Activated T-cell treated with anti-CD3 and anti-CD28 coated beads, Interleukin-2, amount 50 U/mL, for 48 hours (primary cell): ENCODE measurements at places on chromosomes 1 and 21.

DNA sequence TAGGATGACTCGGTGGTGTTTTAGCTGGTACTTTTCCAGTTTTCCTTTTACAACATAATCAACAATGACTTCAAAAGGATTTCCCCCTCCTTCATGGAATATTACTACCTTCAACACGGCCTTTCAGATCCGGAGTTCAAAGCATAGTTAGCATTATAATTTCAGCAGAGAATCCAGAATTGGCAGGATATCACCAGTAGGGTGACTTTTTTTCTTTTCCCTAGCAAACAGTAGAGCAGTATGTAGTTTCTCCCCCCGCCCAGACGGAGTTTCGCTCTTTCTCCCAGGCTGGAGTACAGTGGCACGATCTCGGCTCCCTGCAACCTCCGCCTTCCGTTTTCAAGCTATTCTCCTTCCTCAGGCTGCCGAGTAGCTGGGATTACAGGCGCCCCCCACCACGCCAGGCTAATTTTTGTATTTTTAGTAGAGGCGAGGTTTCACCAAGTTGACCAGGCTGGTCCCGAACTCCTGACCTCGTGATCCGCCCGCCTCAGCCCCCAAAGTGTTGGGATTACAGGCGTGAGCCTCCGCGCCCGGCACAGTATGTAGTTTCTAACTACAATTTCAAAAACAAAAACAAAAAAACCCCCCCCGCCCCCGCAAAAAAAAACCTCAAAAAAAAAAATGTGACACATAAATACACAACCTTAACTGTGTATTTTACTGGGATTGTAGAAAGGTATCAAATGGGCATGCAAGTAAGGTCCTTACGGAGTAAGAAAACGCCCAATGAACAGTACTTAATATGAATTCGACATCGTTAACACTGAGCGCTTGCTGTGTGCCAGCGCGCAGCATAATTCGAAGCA lies 1.5 kb upstream of the COX20 start:
- DNase-seq, result peak; percentile 63

DNA sequence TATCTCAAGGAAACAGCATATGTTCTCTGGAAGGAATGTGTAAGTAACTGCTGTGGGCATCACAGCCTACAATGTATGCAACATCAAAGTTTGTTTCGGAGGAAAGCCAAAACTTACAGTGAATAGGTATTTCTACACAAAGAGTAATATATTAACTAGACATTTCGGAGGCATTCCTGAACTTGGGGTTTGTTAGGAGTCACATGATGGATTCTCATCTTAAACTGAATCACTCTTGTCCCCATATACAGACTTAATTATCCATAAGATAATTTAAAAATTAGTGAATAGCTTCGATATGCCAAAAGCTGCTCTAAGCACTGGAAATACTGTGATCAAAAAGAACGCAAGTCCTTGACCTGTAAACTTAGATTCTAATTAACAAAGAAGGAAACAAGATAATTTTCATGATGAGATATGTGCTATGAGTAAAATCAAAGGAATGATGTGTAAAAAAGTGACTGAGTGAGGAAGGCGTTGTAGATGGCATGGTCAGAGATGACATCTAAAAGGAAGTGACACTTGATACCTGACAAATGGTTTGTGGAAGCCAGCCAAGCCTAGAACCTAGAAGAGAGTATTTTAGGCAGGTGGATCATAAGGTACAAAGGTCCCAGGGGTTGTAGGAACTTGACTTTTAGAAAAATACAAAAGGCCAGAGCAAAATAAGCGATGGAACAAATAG lies 273.1 kb downstream of the MRPL39 start:
- no peak for DNase-seq

- no peak for DNase-seq
Observed at GRCh38 chr1:2532485-2533160, 2.6 kb upstream of the HES5 start.

DNA sequence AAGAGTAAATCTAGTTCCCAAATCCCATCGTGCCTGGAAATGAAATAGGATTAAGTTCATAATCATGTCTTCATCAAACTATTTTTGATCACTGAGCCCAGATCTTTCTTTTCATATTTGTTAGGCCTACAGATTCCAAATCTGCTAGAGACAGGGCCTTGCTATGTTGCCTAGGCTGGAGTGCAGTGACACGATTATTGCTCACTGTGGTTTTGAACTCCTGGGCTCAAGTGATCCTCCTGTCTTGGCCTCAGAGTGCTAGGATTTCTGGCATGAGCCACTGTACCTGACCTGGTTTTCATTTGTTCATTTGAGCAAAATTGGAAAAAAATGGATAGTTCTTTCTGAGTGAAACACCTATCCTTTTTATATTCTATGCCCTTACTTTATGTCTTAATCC lies 28.0 kb upstream of the DIPK1A start:
- DNase-seq, result no peak

DNA sequence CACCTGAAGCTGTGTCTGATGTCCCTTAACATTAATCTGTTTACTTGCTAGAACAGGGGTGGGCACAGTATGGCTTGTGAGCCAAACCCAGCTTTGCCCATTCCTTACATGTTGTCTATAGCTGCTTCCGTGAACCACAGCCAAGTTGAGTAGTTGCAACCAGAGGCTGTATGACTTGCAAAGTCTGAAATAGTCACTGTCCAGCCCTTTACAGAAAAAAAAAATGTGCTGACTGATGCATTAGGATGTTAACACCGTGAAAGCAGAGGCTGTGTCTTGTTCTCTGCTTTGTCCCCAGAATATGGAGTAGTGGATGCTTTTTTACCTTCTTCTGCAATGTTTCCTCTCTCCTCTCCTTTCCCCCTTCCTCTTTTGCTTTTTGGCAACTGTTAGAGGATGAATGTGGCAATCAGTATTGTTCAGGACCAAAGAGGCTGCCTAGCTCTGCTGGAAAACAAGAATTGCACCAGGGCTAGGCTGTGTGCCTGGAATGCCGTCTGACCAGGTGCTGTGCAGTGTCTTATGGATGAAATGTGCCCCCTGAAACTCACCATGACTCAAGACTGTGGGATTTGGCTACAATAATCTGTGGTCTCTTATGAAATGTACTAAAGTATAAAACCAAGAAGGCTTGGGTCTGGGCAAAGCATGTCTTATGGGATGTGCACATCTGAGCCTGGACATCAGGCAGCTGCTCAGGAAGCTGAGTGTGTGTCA lies 79.6 kb upstream of the GCLM start:
- no peak for DNase-seq

GRCh38 chr1:87155648-87156047 lies 173.0 kb upstream of the LMO4 start:
- DNase-seq, result no peak

DNA sequence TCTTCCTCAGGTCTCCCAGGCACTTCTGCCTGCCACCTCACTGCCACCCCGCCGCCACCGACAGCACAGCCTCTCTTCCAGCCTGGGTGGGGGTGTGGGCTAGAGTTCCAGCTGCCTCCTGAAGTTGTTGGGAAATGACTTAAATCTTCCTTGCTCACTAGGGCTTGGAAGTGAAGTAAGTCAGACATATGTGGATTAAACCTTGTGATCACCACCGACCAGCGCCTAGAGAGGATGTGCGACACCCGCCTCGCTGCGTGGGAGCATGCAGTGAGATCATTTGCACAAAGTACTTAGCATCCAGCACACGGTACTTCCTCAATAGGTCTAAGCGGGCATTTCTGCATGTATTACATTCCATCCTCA lies 71.4 kb upstream of the FAM20B start:
- no peak for DNase-seq

DNA sequence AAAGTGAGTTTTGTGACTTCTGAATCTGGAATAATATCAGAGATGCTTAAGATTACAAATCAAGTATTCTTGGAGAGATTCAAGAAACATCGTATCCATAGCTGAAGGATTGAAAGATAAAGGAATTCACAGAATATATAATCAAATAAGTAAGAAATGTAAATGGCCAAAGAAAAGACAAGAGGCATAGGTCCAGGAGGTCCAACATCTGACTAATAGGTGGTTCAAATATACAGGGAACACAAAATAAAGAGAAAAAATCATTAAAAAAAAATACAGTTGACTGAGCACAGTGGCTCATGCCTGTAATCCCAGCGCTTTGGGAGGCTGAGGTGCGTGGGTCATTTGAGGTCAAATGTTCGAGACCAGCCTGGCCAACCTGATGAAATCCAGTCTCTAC lies 6.6 kb upstream of the MIS18A start:
- DNase-seq, result no peak

DNA sequence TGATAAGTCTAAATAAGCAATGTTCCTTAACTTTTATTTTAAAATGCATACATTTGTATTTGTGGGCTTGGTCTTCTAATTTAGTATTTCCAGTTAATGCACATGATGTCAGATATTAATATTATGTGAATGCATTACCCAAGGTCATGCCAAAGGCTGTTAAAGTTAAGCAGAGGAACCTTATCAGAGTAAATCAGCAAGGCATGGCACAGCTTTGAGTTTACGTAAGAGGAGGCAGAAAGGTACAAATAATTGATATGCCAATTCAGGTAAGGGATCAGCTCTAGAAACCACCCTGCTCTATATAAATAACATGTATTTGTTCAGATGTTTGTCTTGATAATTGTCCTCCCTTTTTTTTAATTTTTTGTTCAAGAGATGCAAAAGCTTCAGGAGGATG lies 64.5 kb upstream of the CHRM3 start:
- no peak for DNase-seq

DNA sequence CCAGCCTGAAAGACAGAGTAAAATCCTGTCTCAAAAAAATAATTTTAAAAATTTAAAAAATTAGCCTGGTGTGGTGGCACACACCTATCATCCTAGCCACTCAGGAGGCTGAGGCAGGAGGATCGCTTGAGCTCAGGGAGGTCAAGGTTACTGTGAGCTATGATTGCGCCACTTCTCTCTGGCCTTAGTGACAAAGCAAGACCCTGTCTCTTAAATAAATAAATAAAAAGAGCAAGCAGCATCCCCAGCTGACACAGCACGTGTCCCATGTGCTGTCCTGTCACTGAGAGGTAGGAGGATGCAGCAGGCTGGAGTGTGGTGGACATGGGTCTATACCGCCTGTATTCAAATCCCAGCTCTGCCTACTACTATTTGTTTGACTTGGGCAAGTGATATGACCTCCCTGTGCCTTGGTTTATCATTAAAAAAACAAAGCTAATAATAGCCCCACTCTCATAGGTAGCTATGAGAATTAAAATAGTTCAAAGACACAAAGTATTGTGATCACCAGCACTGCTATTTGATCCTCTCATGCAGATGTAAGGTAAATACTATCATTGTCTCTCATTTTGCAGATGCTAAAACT lies 22.2 kb upstream of the ECE1 start:
- no peak for DNase-seq

DNA sequence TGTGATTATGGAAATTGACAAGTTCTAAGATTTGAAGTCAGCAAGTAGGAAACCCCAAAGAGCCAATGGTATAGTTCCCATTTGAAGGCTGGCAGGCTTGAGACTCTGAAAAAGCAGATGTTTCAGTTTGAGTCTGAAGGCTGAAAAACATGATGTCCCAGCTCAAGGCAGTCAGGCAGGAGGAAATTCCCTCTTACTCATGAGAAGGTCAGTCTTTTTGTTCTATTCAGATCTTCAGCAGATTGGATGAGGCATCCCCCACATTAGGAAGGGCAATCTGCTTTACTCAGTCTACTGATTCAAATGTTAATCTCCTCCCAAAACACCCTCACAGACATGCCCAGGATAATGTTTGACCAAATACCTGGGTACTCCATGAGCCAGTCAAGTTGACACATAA lies 372.5 kb upstream of the ST6GALNAC5 start:
- DNase-seq, result no peak

DNA sequence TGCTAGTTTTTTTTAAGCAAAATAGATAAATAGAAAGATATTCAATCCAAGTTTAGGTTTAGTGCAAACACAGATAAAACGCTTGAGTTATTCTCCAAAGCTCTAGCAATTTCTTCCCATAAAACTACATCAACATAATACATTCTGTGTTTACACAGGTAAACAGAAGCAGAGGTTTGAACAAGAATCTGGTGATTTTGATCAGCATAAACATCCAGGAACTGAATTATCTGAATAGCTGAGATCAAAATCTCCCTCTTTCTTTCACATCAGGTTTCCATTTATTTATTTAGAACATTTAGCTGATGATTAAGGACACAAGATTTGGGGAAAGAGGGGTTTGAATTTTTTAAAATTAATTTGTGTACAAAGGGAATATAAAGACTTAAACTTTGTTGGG lies 1564.6 kb downstream of the MRPL39 start:
- no peak for DNase-seq

DNA sequence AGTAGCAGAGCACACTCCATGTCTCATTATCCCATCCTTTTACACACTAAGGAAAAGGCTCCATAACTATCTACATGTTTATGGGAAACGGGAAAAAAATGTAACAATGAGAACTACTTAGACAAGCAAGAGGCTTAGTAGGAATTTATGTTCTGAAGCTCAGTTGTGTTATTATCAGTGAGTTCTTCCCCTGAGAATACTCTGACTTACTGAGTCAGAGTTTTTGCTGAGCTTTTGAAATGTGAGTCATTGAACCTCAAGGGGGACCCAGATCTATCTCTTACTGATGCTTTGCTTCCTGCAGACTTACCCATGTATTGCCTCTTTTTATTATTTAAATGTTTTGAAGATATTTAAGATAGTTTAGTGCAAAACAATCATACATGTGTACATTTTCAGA lies 20.1 kb downstream of the CFHR5 start:
- no peak for DNase-seq

- no peak for DNase-seq
Observed at GRCh38 chr1:172273647-172274396, 146.7 kb upstream of the C1orf105 start.

DNA sequence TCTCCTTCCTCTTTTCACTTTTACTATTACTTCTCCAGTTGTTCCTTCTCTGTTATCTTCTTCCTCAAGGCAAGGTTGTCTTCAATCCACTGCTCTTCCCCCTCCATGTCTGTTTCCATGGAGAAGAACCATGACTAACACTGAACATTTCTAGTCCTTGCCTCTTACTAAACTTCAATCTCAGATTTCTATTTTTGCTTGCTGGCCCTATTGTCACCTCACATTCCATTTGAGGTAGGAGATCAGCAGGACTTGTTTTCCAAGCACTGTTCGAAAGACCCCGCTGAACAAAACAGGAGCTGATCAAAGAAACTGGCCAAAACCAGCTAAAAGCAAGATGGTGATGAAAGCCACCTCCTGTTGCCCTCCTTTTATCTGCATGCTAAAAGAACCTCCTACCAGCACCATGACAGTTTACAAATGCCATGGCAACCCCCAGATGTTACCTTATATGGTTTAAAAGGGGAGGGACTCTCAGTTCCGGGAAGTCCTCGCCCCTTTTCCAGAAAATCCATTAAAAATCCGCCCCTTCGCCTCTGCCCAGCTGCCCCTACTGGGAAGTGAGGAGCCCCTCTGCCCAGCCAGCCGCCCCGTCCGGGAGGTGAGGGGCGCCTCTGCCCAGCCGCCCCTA lies 22.6 kb downstream of the GON4L start:
- peak; percentile 15 for DNase-seq

GRCh38 chr1:44557778-44558177 lies 116.5 kb downstream of the TMEM53 start:
- no peak for DNase-seq

DNA sequence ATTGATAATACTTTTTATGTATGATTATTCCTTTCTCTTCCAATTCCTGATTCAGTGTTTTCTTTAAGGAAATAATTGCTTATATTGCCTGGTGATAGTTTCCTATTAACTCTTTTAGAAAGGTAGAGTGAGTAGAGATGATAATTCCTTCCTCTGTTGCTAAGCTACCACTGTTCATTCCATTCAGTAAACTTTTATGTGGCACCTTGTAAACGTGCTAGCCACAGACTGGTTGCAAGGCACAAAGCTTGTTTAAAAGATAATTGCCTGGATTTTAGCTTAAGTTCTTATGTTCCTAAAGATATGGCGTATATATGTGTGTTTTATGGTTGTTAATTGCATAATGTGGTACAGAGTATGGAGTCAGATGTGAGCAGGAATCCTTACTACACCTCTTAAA lies 3.2 kb downstream of the ZFYVE9 start:
- DNase-seq, result no peak
